ENCODE measurements at places on chromosomes 2 and 18. TPM values are rescaled to one million over a fixed set of nuclear protein-coding genes. Genes with fewer than 3 reads are reported as not detected.

The LINC00305 gene
- not detected for total RNA-seq

DNA sequence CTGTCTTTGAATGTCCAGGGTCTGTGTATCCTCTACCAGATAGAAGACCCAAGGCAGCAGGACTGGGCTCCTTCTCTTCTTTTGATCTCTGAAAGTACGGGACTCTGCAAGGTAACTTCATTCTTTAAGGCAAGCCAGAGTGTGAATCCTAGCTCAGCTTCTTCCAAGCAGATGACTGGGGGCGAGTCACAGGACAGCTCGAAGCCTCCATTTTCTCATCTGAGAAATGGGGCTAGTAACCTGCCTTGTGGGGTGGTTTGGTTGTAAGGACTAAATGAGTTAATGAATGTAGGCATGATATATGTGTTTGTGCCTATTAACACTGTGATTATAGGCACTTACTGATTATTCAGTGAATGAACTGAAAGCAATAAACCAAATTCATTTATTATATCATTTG is 46.7 kb downstream of the DGKD start:
- DNase-seq, result no peak

- DNase-seq, result peak; percentile 85
Observed at GRCh38 chr2:13682540-13683272, 949.8 kb upstream of the LRATD1 start.

GRCh38 chr18:5628512-5629255 is 84.9 kb upstream of the EPB41L3 start:
- no peak for DNase-seq

GRCh38 chr18:76957384-76958355 is 135.3 kb downstream of the ZNF236 start:
- no peak for DNase-seq

DNA sequence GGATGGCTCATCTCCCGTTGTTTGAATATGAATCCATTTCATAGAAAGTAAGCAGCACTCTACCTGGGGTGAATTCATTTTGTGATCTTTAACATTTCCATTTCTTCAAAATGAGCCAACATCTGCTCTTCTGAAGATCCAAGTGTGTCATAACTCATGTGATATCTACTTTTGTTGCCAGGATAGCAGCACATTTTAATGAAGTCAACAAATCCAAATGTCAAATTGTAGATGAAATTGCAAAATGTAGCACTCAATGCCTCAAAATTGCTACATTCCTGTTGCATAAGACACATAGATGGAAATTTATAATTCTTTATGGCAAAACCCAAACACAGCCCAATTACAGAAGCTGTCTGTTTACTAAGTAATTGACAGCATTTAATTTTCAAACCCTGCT is 360.7 kb downstream of the TMX3 start:
- no peak for DNase-seq

DNA sequence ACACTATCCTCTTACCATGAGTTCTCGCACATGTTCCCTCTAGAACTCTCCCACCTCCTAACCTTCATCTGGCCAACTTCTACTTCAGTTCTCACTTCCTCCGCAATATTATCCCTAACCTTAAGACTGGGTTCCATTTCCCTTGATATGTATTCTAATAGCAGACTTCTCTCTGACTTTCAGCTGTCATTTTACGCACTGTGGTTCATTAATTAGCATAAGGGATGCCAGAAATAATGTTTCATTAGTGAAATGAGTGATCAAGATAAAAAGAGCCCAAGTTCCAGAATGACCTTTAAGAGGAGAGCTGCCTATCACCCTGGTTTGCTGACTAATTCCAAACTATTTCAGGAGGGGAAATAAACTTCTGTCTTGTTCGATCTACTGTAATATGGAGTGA is 108.6 kb upstream of the CCDC150 start:
- no peak for DNase-seq

DNA sequence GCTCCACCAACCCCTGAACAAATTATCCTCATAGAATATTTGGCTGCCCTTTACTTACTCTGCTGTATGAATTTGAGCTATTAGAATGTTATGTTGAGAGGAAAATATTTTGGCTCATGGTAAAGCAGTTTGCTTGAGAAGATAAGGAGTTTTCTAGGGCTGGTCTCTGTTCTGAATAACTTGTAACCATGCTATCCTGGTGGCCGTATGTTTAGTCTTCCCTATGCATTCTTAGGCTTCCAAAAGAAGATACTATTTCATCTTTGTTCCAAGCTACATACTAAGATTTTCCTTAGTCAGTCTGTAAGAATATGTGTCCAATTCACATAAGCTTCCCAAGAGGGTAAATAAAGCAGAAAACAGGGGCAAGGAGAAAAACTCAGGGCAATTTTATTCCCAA is 1105.1 kb upstream of the PIK3C3 start:
- DNase-seq, result no peak

- no peak for DNase-seq
Observed at GRCh38 chr2:24317491-24317920, 42.8 kb downstream of the ITSN2 start.

- DNase-seq, result no peak
Observed at GRCh38 chr2:36307441-36307840, 48.1 kb upstream of the CRIM1 start.

- no peak for DNase-seq
Observed at GRCh38 chr2:233838251-233838650, 16.1 kb downstream of the HJURP start.

DNA sequence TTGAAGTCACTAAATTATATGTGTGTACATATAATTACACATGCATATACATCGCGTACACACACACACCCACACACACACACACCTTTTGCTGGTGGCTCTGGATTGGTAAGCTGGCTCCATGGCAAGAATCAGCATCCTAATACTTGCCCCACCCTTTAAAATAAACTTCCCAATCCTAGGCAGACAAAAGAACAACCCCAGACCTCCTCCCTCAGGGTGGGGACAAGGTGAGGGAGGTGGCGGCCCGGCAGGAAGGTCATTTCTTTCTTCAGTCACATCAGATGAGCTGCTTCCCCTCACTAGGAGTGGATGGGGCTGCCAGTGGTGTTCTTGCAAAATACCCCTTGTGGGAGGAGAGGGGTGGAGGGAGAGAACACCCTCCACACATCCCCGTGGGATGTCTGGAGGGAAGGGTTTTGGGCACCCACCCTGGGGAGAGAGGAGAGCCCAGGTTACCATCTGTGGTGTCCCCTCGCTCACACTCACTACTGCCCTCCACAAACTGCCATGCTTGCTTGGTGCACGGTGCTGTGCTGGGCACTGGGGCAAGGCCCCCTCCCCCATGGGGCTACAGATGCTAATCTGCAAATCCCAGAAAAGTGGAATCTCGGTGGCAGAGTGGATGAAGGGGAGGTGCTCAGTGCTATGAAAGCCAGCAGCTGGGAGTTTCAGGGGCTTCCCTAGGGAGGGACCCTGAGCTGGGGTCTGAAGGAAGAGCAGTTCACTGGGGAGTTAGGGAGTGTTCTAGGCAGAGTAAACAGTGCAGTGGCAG is 64.0 kb downstream of the ODC1 start:
- no peak for DNase-seq

The RNF125 gene
- 0.90 TPM for total RNA-seq

The DSG1 gene
- total RNA-seq, result 0.64 TPM

DNA sequence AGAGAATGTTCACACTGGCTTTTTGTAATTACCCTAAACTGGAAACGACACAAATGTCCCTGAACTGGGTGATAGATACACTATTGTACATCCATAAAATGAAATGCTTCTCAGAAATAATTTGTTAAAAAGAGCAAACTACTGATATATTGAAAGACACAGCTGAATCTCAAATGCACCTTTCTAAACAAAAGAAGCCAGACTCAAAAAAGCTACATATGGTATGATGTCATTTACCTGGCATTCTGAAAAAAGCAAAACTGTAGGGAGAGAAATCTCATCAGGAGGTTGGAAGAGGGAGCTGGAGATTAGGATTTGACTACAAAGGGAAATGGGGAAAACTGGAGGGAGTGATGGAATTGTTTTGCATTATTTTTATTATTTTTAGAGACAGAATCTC is 12.0 kb downstream of the SLC38A11 start:
- DNase-seq, result no peak

Measured in bronchial epithelial cell (primary cell).